ENCODE measurements at places on chromosomes 13 and 19.

- DNase-seq: no peak
Measured at GRCh38 chr13:46663206-46664037, 110.5 kb downstream of the LRCH1 start.

GRCh38 chr19:17739121-17739875 lies 12.0 kb upstream of the FCHO1 start:
- no peak for DNase-seq

GRCh38 chr19:34118879-34119748 lies 53.2 kb upstream of the LSM14A start:
- DNase-seq: no peak

- DNase-seq: no peak
Measured at GRCh38 chr13:72932250-72932649, 126.6 kb upstream of the KLF5 start.

DNA sequence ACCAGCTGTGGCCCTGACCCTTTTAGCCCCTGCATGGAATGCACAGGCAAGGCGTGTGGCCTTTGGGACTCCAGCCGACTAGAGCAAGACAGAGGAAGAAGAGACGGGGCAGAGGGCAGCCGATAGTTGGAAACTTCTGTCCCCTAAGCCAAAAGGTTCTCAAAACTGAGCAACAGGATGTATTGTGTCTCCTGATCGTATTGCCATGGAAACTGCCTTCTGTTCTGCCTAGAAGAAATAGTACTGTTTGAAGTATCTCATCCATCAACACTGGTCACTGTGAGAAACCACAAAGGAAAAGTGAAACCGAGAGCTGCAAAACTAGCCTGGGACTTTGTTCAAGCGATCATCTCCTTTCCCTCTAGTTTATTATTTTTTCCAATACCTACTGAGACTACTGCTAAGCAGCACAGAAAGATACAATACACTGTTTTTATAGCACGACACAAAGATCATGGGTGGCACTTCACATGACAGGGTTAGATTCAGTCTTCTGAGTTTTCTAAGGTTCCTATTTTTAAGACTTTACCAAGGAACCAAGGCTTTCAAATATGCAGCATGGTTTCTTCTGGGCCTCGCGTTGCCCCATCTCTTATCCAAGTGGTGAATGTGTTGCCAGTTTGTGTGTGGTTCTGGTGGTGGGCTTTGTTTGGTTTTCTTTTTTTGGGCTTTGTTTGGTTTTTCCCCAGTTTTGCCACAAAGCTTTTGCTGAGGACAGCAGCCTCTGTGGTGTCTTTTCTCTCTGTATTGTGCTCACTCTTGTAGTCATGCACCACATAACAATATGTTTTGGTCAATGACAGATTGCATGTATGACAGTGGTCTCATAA lies 49.3 kb upstream of the GPR183 start:
- DNase-seq: peak; percentile 90

- no peak for DNase-seq
Measured at GRCh38 chr13:27140060-27140459, 31.6 kb downstream of the USP12 start.

GRCh38 chr13:73704587-73704986 lies 429.6 kb downstream of the KLF12 start:
- no peak for DNase-seq

GRCh38 chr13:74093691-74094090 lies 40.5 kb downstream of the KLF12 start:
- no peak for DNase-seq

DNA sequence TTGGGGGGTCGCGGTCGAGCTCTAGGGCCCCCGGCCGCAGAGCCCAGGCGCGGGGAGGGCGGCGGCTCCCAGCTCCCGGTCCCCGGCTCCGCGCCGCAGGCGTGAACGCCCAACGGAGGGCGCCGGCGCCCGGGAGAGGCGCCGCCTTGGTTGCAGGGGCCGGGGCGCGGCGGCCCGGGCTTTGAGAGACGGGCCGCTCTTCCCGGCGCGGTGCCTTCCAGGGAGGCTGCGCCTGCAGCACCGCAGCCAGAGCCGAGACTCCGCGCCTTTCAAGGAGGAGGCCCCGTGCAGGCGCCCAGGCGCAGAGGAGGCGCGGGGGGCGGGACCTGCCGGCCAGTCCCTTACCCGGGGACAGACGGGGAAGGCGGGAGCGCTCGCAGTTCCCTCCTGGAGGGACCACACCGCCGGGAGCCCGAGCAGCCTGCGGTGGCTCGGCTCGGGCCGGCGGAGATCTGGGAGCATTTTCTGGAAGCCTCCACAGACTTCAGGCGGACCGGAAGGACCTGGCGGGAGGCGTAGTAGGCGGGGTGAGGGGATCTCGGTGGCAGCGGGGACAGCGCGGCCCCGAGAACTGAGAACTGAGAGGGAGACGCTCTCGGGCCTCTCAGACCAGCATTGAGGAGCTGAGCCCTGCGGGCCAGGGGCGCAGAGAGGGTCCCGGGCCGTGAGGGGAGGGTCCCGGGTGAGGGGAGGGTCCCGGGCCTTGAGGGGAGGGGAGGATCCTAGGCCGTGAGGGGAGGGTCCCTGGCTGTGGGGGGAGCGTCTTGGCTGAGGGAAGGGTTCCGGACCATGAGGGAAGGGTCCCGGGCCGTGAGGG lies 25.5 kb upstream of the MCF2L start:
- DNase-seq: peak; percentile 4

GRCh38 chr19:2050349-2050990 lies 574 bp downstream of the MKNK2 start:
- DNase-seq: no peak

- DNase-seq: no peak
Measured at GRCh38 chr13:105602956-105603670, 932.3 kb downstream of the EFNB2 start.

- peak; percentile 73 for DNase-seq
Measured at GRCh38 chr19:3108775-3109174, 14.6 kb downstream of the GNA11 start.

DNA sequence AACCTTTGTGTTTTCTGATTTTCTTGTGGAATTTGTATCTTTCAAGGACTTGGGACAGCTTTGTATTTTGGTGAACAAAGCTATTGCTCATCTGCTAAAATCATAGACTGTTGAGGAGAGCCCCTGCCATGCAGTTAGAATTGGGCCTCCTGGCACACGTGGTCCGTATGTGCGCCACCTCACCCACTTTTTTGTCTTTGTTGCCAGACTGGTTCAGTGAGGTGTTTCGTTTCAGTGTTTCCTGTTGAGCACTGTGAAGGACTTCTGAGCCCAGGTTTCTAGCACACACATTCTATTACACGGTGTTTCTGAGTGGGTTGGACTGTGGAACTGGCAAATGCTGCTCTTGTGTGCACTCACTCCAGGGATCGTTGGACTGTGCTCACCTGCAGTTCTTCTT lies 37.6 kb upstream of the RNF113B start:
- no peak for DNase-seq

DNA sequence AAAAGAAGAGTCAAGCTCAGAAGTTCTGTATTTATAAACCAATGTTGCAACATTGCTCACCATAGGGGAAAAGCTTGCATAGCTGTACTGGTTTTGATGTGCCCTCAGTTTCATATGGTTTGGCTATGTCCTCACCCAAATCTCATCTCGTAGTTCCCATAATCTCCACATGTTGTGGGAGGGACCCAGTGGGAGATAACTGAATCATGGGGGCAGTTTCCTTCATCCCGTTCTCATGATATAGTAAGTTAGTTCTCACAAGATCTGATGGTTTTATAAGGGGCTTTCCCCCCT lies 73.9 kb downstream of the TNFRSF19 start:
- no peak for DNase-seq

- no peak for DNase-seq
Measured at GRCh38 chr13:26015271-26016125, 36.3 kb downstream of the SHISA2 start.

DNA sequence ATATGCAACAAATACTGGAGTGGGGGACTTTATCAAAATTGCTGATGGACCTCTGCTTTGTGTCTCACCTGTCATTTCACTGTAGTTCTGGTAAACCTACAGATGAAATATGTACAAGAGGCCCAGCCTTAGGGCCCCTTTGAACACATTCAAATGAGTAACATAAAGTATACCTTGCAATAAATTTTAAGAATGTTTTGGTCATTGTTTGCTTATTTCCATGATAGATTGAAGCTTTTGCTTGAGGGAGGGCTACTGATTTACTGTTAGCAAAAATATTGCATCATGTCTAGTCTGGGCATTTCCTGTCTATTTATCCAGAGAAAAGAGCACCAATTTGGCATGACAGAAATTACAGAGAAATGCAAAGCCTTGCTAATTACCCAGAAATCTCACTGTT lies 705.5 kb upstream of the PCDH9 start:
- no peak for DNase-seq

- DNase-seq: no peak
Measured at GRCh38 chr19:50870417-50871089, 2.7 kb upstream of the KLK2 start.

DNA sequence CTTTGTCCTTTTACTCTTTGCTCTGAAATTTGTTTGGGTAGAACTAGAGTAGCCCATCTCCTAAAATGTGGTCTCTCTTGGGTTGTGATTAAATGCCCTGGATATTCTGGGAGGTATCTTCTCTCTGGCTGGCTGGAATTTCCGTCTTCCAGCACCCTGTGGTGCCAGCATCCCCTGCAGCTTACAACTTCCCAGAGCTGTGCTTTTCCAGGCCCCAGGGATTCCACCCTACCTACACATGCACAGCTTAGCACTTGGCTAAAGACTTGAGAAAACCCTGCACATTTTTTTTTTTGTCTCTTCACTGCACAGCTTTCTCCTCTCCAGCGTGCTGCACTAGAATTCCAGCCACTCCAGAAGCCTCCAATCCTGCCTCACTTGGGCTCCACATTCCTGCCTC lies 334.7 kb downstream of the IRS2 start:
- no peak for DNase-seq

DNA sequence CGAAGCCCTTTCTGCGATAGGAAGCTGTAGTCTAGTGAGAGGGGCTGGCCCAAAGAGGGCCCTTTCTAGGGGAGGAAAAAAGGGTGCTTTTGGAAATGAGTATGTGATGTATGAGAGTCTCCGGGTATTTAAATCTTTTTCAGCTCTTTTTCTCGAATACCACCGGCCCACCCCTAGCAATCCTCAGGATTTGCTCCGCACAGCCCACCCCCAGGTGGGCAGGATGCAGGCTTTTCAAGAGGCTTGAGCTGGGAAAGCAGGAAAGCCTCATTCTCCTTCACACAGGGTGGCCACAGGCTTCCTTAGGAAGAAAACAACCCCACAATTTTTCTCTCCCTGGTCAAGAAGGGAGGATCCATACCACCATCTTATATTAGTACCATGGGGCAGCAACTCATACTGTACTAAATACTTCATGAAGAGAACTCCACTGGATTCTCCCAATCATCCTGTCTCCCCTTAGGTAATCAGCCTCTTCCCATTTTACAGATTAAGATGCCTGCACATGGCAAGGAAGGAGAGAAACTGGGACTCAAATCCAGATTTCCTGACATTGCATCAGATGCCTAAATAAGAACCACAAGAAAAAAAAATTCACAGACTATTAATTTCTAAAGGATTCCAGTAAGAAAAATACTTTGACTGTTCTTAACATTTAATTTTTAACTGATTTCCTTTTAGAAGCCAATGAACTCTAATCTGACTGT lies 84.4 kb downstream of the STK24 start:
- DNase-seq: no peak

DNA sequence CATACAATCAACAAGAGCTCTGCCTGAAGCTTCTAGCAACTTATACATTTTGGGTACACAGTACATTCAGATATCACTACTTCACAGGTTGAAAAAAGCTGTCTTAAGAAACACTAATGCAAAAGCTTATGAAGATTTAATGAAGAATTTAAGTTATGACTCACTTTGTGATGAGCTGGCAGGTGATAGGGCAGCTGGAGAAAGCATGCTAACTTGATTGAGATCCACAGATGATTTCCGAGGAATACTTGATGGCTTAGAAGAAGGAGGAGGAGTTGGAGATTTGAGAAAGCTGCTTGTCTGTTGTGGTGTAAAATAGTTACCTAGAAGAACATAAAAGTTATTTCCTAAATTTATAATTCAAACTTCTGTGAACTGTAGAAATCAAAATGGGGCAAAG lies 23.3 kb downstream of the EXOSC8 start:
- DNase-seq: no peak

All from CD4-positive, alpha-beta T cell treated with Interleukin-15 for 4 hours (primary cell).